PC-9 (cell line): ENCODE measurements at places on chromosomes 5 and 9.

DNA sequence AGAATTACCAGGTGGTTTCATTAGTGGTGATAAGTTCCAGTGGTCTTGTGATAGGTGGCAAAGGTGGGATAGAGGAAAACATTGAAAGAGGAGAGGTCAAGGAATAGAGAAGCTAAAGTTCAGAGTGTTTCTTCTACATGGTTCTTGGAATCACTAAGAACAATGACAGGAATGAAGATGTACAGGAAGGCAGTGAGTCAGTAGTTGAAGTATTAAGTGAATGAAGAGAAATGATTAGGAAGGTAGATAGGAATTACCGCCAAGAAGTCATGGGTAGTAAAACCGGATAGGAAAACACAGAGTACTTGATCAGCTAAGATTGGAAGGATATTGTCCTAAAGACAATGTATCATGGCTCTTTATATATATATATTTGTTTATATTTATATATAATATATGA is 37.9 kb upstream of the RASA1 start:
- no peaks in the 10 kb centered on the region for H3K36me3 ChIP-seq
- H3K4me3 ChIP-seq: no peak overlapping the region
- no peaks in the 10 kb centered on the region for H3K4me1 ChIP-seq
- H3K27ac ChIP-seq: no peak overlapping the region
- H3K27me3 ChIP-seq: no peaks in the 10 kb centered on the region
- DNase-seq: no peak

GRCh38 chr9:127936347-127936852 is 1.3 kb downstream of the DPM2 start:
- H3K27ac ChIP-seq: no peak overlapping the region
- peaks cover under 1% of the 10 kb centered on the region; the same call in 1 of the 2 replicates for H3K36me3 ChIP-seq
- peaks cover 27% of the 10 kb centered on the region for H3K4me1 ChIP-seq
- no peak for DNase-seq

- H3K36me3 ChIP-seq: no peaks in the 10 kb centered on the region
- H3K4me3 ChIP-seq: no peak overlapping the region
These were observed 429.5 kb downstream of the EBF1 start for GRCh38 chr5:158670201-158670600.

GRCh38 chr5:3594510-3595005 is 1.1 kb upstream of the IRX1 start:
- peaks cover 22% of the 10 kb centered on the region for H3K27me3 ChIP-seq
- H3K4me1 ChIP-seq: no peaks in the 10 kb centered on the region
- H3K27ac ChIP-seq: no peak overlapping the region
- no peaks in the 10 kb centered on the region for H3K36me3 ChIP-seq

- no peak overlapping the region for H3K27ac ChIP-seq
- no peaks in the 10 kb centered on the region for H3K4me1 ChIP-seq
- H3K36me3 ChIP-seq: no peaks in the 10 kb centered on the region
- no peak overlapping the region for H3K4me3 ChIP-seq
- H3K27me3 ChIP-seq: no peaks in the 10 kb centered on the region
- no peak for DNase-seq
These were observed 228.7 kb upstream of the NR4A3 start for GRCh38 chr9:99592834-99593574.

- no peak for DNase-seq
- no peaks in the 10 kb centered on the region for H3K36me3 ChIP-seq
- no peak overlapping the region for H3K4me3 ChIP-seq
- no peaks in the 10 kb centered on the region for H3K27me3 ChIP-seq
- H3K4me1 ChIP-seq: no peaks in the 10 kb centered on the region
- no peak overlapping the region for H3K27ac ChIP-seq
These were observed 20.0 kb downstream of the PHF2 start for GRCh38 chr9:93596399-93596798.

GRCh38 chr5:43400082-43400481 is 12.1 kb downstream of the CCL28 start:
- H3K36me3 ChIP-seq: no peaks in the 10 kb centered on the region
- no peak for DNase-seq
- H3K4me3 ChIP-seq: no peak overlapping the region
- H3K27me3 ChIP-seq: no peaks in the 10 kb centered on the region
- H3K4me1 ChIP-seq: peaks cover 10% of the 10 kb centered on the region; the same call in 1 of the 2 replicates
- H3K27ac ChIP-seq: no peak overlapping the region

DNA sequence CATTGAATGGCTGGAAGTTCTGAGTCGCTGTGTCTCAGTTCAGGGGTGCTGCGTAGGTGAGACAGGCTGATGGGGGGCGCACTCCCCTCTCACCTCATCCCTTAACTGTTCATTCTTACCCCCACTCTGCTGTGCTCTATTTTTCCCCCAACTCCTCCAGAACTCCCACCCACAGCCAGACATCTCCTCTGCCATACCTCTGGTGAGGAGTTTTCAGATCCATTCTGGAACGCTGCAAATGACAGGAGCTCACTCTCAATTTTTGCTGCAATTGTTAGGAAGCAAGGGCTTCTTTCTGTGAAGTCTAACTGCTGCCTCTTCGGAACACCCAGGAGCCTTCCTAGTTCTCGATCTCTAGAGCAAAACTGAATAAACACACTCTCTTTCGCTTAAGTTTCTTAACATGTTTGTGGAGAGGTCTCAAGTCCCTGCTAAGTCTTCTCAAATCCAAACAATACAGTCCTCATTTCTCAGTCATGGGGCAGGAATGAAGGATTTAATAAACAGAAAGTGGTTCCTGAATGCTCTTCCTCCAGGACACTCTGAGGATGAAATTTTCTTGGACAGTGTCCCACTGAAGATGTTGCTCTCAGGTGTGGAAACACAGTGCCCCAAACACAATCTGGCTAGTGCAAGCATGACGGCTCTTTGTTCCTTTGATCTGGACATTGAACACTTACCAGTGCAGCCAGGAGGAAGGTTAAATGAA is 387.7 kb downstream of the KDM4C start:
- no peaks in the 10 kb centered on the region for H3K4me1 ChIP-seq
- no peak for DNase-seq
- H3K36me3 ChIP-seq: no peaks in the 10 kb centered on the region
- H3K4me3 ChIP-seq: no peak overlapping the region

DNA sequence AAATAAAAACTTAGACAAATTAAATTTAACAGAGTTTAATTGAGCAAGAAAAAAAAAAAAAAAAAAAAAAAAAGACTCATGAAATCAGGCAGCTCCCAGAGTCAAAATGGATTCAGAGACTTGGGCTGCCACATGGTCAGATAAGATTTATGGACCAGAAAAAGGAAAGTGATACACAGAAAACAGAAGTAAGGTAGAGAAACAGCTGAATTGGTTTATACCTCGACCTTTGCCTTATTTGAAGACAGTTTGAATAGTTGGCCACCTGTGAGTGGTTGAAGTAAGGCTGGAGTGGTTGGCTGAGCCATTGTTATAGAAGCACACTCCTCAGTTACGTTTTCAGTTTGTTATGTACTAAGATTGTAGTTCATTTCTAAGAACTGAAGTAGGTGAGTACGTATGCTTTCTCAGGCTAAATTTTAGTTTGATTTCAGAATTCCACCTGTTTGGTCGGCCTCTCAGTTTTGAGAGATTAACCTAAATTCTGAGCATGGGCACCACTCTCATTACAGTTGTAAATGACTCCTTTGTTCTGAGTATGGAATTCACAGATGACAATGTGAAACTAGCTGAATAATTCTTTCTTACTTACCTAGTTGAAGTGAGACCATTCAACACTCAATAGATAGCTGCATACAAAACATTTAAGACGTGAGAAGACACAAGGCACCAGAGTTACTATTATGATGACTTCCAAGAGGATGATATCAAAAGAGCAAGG is 149.0 kb downstream of the AOPEP start:
- no peak for DNase-seq
- no peaks in the 10 kb centered on the region for H3K27me3 ChIP-seq
- H3K4me3 ChIP-seq: no peak overlapping the region
- H3K36me3 ChIP-seq: no peaks in the 10 kb centered on the region
- H3K4me1 ChIP-seq: peaks cover 52% of the 10 kb centered on the region

- peaks cover 34% of the 10 kb centered on the region for H3K4me1 ChIP-seq
- H3K4me3 ChIP-seq: peak overlapping the region; percentile 63; the same call in 1 of the 2 replicates
- H3K27me3 ChIP-seq: no peaks in the 10 kb centered on the region
- no peak overlapping the region for H3K27ac ChIP-seq
- no peak for DNase-seq
These were observed 1.9 kb downstream of the PJA2 start for GRCh38 chr5:109407913-109408312.

DNA sequence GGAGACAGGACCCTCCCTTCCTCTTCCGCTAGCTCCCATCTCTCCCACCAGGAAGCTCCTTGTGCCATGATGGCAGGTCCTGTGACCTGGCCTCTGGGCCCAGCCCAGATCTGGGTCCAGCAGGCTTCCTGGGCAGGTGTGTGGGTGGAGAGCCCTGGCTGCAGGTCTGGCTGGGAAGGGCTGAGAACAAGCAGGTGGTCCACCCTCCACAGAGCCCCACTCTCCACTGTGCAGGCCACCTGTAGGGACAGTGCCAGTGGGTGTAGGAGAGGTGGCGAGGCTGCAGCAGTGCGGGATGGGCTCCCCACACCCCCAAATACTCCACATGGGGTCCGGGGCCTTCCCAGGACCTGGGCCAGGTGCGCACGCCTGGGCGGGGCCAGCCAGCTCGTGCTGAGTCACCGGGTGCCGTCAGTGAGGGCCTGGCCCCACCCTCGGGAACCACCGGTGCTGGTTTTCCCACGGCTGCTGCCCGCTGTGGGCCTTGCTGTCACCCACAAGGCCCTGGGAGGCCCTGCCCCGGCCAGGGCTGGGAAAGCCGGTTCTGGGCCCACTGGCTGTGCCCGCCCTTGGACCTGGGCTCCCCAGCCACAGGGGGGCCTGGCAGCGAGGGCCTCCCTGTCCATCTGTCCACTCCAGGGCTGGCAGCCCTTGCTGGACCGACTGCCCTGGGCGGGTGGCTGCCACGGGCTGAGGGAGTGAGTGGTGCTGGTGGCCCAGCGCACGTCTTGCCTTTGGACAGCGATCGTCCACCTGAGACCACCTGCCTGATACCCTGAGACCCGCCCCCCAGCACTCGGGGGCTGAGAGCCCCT is 9.3 kb upstream of the NRARP start:
- H3K27ac ChIP-seq: peak overlapping the region; percentile 96
- H3K4me3 ChIP-seq: peak overlapping the region; percentile 35; the same call in 1 of the 2 replicates
- DNase-seq: peak; percentile 92
- no peaks in the 10 kb centered on the region for H3K36me3 ChIP-seq
- no peaks in the 10 kb centered on the region for H3K27me3 ChIP-seq
